Aorta (tissue), 5 donors: ENCODE measurements at places on chromosomes 11 and 22. TPM values are rescaled to one million over a fixed set of nuclear protein-coding genes. Genes with fewer than 3 reads are reported as not detected.

DNA sequence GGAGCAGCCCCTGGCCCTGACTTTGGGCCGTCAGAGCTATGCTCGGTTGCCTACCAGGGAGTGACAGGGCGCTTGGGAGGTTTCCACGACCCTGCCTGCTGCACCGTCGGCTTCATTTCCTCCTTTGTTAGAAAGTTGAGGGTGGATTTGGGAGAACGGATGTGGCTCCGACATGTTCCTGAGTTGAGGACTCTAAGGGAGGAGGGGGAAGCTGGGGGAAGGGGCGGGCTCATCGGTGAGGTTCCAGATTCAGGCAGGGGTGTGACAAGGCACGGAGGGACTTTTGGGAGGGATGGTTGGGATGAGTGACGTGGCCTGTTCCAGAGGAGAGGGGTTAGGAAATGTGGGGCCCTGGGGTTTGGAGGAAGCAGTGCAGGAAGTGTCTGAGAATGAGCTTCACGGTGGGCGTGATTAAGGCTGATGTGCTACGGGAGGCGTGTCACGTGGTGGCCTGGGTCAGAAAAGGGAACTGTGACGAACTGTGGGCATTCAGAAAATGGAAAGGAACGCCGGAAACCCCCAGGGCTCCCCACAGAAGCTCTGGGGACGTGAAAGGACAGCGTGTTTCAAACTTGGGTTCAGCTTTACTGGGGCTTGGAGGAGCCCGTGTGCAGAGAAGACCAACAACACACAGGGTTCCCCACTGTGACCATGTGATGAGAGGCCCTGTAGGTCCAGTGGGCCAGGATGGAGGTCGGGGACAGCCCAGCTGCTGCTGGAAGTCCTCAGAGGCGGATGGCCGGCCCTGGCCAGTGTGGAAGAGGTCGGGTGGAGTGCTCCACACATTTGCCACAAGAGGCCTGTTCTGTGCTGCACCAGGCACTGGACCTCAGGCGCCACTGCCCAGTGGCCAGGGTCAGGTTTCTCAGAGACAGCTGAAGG, 2.8 kb downstream of the PARVB start:
- DNase-seq: peak; percentile 92
- no peaks in the 10 kb centered on the region for H3K36me3 ChIP-seq
- no peaks in the 10 kb centered on the region for H3K4me1 ChIP-seq
- H3K27ac ChIP-seq: no peak overlapping the region

GRCh38 chr22:31879585-31879984, 64.8 kb upstream of the YWHAH start:
- H3K27ac ChIP-seq: no peak overlapping the region
- H3K27me3 ChIP-seq: no peaks in the 10 kb centered on the region
- H3K4me3 ChIP-seq: no peak overlapping the region
- H3K4me1 ChIP-seq: no peaks in the 10 kb centered on the region
- peak; percentile 37 for DNase-seq

DNA sequence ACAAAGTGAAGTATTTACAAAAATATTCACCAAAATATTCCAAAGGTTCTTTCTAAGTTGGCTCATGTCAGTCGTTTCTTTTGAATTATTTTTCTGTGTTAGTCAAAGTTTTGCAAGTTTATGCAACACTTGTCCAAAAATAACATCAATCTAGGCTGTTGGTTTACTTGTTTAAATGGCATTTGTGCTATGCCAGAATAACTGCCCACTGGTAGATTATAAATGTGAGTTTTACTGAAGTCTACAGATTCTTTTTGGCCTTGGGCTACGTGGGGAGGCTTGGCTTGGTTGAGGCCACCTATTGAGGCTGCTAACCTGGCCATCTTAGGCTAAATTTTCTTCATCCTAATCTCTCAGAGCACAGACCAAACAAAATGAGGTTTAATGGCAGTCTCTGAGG, 1091.9 kb upstream of the RAG2 start:
- H3K36me3 ChIP-seq: no peaks in the 10 kb centered on the region
- H3K4me3 ChIP-seq: no peak overlapping the region
- no peak for DNase-seq
- no peak overlapping the region for H3K27ac ChIP-seq

GRCh38 chr11:72836111-72836510, 21.9 kb downstream of the ATG16L2 start:
- DNase-seq: no peak
- H3K27ac ChIP-seq: peak overlapping the region; percentile 94
- H3K4me1 ChIP-seq: peaks cover 7% of the 10 kb centered on the region

Gene RELT
- 11.5 TPM for total RNA-seq

DNA sequence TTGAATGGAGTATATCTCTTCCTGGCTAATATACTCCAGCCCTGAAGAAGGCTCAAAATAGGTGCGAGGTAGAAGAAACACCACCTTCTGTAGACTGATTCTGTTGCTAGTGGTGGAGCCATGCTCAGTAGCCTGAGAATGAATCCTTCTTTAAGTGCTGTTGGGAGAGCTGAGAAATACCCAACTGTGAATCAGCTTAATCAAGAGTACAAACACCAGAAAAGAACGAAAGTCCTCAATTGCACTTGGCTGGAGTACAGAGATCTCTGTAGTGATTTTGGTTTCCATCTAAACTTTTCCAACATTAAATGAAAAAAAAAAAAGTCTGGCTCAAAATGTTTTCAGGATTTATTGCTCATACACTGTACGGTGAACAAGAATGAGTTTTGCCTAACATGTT, 619.1 kb downstream of the METTL15 start:
- no peak for DNase-seq
- no peak overlapping the region for H3K4me3 ChIP-seq
- H3K27me3 ChIP-seq: no peaks in the 10 kb centered on the region

- H3K36me3 ChIP-seq: no peaks in the 10 kb centered on the region
- H3K4me1 ChIP-seq: no peaks in the 10 kb centered on the region
- H3K27me3 ChIP-seq: no peaks in the 10 kb centered on the region
- no peak overlapping the region for H3K4me3 ChIP-seq
- H3K27ac ChIP-seq: no peak overlapping the region
Observed at GRCh38 chr11:36296884-36297543, 926 bp downstream of the PRR5L start.

- H3K27me3 ChIP-seq: no peaks in the 10 kb centered on the region
- peak overlapping the region; percentile 97 for H3K4me3 ChIP-seq
- no peaks in the 10 kb centered on the region for H3K36me3 ChIP-seq
- no peak overlapping the region for H3K27ac ChIP-seq
- no peaks in the 10 kb centered on the region for H3K4me1 ChIP-seq
Observed at GRCh38 chr11:46845440-46845739, 690 bp downstream of the CKAP5 start.

DNA sequence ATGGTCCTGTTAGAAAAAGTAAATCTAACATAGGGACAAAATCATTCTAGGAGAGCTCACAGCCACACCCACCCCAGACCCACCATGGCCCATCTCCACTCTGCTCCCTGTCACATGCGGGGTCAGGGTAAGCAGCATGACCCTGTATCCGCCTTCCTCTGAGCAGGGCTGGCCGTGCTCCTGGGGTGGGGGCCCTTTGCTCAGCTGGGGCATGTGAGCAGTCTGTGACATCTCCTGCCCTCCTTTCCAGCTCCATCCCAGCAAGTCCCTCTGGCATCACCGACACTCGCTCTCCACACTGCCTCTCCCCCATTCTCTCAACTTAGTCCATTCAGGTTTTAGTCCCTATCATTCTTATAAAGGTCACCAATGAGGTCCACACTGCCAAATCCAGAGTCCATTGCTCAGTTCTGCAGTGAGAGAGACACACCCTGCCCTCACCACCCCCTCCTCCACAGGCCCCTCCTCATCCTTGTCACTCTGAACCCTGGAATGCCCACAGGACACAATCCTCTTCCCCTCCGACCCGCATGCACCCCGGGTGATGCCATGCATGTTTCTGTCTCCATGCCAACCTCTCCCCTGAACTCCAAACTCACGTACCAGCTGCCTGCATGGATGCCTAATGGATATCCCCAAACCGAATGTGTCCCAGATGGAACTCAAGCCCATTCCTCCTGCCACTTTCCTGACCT, 65.1 kb upstream of the PITPNB start:
- DNase-seq: no peak
- H3K4me1 ChIP-seq: no peaks in the 10 kb centered on the region
- H3K4me3 ChIP-seq: no peak overlapping the region
- H3K27me3 ChIP-seq: no peaks in the 10 kb centered on the region

DNA sequence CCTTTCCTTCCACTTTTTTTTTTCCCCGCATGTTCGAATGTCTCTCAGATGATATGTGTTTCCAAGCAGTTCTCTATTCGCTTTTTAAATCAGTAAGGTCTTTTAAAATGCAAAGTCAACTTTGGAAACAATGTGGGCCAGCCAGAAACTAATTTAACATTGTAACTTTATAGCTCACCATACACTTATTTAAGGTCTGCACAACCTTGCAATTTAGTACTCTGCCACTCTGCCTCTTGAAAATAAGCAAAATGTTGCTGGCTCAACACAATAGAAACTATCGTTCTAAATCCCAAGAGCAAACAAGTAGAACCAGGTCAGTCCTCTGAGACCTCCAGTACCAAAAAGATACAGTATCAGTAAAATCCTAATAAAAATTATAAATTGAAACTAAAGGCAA, 109.0 kb downstream of the SIK3 start:
- no peak overlapping the region for H3K4me3 ChIP-seq
- H3K27ac ChIP-seq: no peak overlapping the region
- no peak for DNase-seq
- H3K4me1 ChIP-seq: peaks cover 12% of the 10 kb centered on the region
- H3K36me3 ChIP-seq: no peaks in the 10 kb centered on the region
- H3K27me3 ChIP-seq: no peaks in the 10 kb centered on the region

- no peak overlapping the region for H3K4me3 ChIP-seq
- peak overlapping the region; percentile 97 for H3K27ac ChIP-seq
- DNase-seq: peak; percentile 66
- H3K36me3 ChIP-seq: no peaks in the 10 kb centered on the region
Observed at GRCh38 chr11:43920598-43921419, 21.6 kb upstream of the C11orf96 start.
